ENCODE measurements at places on chromosomes 5 and 9.

DNA sequence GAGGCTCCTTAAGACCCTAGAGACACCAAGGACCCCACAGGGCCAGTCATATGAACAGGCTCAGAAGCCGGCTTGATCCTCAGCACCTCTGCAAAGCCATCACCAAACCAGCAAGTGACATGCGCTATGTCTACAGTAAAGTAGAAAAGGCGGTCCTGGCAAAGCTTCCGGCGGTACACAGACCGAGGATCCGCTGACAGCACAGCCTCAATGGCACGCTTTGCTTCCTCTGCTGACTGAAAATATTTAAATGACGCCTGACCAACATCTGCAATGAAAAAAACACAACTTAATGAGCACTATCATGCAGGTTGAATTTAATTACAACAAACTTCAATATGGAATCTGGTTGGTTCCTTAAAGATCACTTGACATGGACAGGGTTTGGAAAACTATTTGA lies 17.6 kb downstream of the TRMO start:
- DNase-seq: no peak

DNA sequence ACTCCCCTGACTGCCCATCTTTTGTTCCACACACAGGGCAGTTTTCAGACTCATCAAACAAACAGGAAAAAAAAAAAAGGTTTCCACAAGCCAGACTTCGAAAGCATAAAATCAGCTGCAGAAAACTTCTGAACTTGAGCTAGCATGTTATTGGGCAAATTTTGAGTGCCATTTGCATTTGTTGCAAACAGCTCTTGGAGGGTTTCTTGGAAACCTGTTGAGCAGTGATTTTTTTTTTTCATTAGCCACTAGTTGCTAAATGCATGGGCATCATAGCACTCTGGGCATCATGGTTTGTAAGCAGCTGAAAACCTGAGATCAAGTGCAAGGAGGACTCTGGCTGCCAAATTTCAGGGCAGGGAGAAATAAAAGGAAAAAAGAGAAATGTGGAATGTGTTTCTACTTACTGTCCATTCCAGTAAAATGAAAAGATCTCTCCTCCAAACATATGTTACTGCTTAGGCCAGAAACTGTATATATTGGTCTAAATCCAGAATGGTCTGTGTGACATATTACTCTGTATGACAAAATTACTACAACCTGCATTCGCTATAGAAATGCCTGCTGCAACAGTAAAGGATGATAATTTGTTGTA lies 85.2 kb upstream of the SMIM23 start:
- no peak for DNase-seq

- no peak for DNase-seq
These were observed 96.1 kb downstream of the ZNF462 start for GRCh38 chr9:106958955-106959657.

GRCh38 chr5:60805463-60805862 lies 38.6 kb downstream of the ELOVL7 start:
- no peak for DNase-seq

Data from HTR-8/SVneo (cell line).